ENCODE measurements at places on chromosomes 11 and 22. TPM values are rescaled to one million over a fixed set of nuclear protein-coding genes. Genes with fewer than 3 reads are reported as not detected.

FGF4 gene
- total RNA-seq, result not detected

- H3K36me3 ChIP-seq, result no peaks in the 10 kb centered on the region
- no peak overlapping the region for H3K27ac ChIP-seq
- DNase-seq, result no peak
- no peaks in the 10 kb centered on the region for H3K4me1 ChIP-seq
- H3K27me3 ChIP-seq, result no peaks in the 10 kb centered on the region
- no peak overlapping the region for H3K4me3 ChIP-seq
Measured at GRCh38 chr11:64080390-64080789, 44.7 kb downstream of the FLRT1 start.

DNA sequence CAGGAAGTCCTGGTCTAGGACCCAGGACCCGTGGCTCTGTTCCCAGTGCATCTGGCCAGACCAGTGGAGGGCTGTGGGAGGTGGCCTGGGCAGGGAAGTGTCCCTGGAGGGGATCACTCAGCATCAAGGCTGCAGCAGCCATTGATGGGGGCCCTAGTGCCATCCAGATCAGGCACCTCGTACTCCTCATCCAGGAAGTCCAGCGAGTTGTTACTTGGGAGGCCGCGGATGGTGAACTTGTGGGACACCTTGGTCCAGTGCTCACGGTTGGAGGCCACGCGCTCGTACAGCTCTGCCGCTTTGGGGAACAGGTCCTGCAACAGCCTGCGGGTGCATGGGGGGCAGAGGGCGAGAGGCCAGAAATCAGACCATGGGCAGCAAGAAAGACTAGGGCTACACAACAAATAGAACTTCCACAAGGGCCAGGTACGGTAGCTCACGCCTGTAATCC lies 96.9 kb downstream of the PDE2A start:
- H3K4me3 ChIP-seq, result no peak overlapping the region
- no peaks in the 10 kb centered on the region for H3K4me1 ChIP-seq
- DNase-seq, result no peak
- peaks cover 16% of the 10 kb centered on the region for H3K27me3 ChIP-seq
- no peak overlapping the region for H3K27ac ChIP-seq
- no peaks in the 10 kb centered on the region for H3K36me3 ChIP-seq

BBOX1 gene
- not detected for total RNA-seq

- peaks cover 4% of the 10 kb centered on the region for H3K27me3 ChIP-seq
- peak overlapping the region; percentile 29 for H3K27ac ChIP-seq
- no peaks in the 10 kb centered on the region for H3K36me3 ChIP-seq
- H3K4me3 ChIP-seq, result no peak overlapping the region
- DNase-seq, result no peak
Measured at GRCh38 chr22:27133019-27133431, 475.6 kb downstream of the MIAT start.

All from activated T-helper 1 cell treated with anti-CD3 and anti-CD28 coated beads, Interleukin-12 subunit alpha, Interleukin-12 subunit beta, Interleukin-2, Interleukin-4 antibody, amounts not matched to agents 30 ng/mL and 10 ng/mL and 1 ng/mL, durations not matched to agents 14 hours and 24 hours and 36 hours (primary cell).